ENCODE measurements at places on chromosomes 7 and 10.
A peak's percentile ranks its signal among the peaks of the same experiment; 100 is the strongest.

- no peak for DNase-seq
These were observed 713 bp downstream of the LZTS2 start for GRCh38 chr10:101000127-101000914.

GRCh38 chr10:126014309-126014708, 117.9 kb downstream of the FANK1 start:
- no peak for DNase-seq

GRCh38 chr10:74963549-74963948, 137.1 kb downstream of the KAT6B start:
- DNase-seq, result no peak

DNA sequence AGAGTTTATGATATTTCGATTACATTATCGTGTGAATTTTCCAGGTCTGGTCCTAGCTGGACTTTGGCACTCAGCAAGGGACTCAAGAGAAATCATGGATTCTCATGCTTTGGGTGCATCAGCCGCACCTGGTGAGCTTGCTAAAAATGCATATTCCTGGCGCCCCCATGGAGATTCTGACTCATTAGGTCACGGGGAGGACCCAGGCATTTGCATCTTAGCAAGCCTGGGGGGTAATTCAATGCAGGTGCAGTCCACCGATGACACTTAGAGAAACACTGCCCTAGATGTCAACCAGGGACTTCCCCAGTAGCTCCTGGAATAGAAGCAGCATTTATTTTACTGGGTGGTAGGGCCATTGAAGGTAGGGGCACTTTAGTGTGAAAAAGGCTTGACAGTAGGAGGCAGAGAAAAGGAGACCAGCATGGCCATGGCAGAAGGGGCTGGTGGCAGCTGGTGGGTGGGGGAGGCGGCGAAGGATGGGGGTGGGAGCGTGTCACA, 29.9 kb upstream of the PDCD4 start:
- no peak for DNase-seq

GRCh38 chr7:51276967-51277366, 39.6 kb downstream of the COBL start:
- no peak for DNase-seq

DNA sequence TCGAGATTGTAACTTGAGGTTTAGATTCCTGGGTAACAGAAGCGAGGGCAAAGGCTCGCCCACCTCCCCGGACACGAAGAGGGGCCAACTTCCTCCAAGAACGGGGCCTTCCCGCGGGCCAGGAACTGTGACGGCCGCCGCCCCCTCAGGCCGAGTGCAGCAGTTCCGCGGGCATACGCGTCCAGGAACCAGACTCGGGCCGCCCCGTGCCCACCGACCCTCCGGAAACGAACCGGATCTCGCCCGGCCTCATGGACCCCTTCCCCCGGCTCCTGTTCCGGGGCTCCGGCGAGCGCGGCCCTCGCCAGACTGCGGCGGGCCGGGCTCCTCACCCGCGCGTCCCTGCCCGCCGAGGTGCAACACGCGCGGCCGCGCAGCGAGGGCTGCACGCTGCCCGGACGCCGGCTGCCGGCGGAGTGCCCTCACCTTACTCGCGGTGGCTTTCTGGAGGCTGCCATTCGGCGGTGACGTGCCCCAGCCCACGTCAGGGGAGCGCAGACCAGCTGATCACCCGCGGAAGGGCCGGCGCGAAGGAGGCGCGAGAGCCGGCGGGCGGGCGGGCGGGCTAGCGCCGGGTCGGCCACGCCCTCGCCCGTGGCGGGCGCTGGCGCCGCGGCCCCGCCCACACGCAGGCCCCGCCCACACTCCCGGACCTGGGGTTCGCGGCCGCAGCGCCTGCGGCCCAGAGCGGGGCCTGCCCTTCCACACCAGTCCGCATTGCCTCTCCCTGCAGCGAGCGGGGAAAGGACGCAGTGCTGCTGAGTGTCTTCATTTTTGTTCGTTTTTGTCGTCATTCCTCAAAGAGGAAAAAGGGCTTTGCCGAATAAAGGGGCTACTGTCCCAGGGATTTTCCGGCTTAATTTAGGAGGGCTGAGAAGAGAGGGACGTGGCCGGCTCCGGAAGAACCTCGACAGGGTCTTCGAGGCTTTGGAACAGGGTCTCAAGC, at the start of gene XPNPEP1:
XPNPEP1 (minus strand) TSS at position 536 of the 946 bp plus-strand sequence; CDS start at position 458, 78 bp downstream.
- peak; percentile 60 for DNase-seq

DNA sequence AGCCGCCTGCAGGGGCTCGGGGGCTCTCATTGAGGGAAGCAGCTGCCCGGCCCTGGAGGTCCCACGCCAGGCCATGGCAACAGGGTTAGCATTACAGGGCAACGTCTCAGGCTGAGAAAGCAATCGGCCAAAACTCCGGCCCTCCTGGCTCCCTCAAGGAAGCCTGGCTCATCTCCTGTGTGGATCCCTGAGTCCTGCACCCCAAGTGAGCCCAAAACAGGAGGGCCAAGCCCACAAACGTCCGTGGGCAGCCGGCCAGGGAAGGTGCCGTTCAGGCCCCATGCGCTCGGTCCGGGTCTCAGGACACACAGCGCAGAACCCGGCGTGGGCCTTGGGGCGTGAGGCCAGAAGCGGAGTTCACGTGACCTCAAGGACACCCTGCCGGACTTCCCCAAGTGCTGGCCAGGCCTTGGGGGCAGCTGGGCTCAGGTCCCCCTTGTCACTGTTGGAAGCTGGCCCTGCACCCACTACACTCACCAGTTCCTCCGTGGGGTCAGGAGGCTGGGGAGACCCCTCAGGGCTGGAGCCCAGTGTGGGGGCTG, 8.0 kb upstream of the PWWP2B start:
- no peak for DNase-seq

GRCh38 chr10:52187521-52188258, 126.4 kb upstream of the DKK1 start:
- no peak for DNase-seq

DNA sequence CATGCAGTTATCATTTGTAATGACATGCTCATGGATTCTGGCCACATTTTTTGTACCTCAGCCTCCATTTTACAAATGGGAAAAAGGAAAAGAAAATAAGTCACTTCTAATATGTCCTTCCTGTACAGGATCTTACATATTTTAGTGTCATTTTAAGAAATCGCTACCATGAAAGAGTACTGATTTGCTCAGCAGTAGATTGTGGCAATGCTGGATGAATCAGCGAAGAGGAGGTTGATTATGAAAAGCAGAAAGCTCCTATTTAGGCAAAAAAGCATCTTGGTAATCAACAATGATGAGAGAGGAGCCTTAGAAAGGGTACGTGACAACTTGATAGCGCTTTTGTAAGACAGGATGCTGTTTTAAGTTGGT, 522.9 kb downstream of the PARD3 start:
- DNase-seq, result no peak

GRCh38 chr10:12177642-12178041, 18.0 kb downstream of the NUDT5 start:
- no peak for DNase-seq

- DNase-seq, result no peak
These were observed 25.5 kb downstream of the GTF2IRD1 start for GRCh38 chr7:74479066-74479781.

DNA sequence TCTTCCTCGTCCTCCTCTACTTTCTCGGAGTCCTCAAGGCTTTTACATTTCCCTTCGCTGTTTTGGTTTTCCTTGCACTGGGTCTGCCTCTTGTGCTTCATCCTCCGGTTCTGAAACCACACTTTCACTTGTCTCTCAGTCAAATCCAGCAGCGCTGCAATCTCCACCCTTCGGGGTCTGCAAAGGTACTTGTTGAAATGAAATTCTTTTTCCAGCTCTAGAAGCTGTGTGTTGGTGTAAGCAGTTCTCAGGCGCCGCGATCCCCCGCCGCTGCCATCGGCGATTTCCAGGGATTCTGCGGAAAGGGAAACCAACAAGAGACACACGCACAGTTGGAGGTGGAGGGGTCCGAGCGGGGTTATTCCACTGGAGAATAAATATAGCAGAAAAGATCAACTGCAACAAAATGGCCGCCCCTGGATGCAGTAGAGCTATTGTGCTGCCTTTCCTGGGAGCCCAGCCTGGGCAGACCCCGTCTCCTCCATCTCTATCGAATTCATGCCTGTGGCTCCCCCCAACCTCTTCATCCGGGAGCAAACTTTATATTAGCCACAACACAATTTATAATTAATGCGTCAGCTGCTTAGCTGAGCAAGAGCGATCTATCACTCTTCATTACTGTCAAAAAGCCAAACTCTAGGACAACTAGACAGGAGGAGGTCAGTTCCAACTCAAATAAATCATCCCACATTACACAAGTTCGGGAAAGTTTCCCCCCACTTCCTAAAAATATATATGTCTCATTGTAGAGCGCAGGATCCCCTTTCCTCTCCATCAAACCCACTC, 1.1 kb downstream of the HOXA2 start:
- DNase-seq, result no peak

DNA sequence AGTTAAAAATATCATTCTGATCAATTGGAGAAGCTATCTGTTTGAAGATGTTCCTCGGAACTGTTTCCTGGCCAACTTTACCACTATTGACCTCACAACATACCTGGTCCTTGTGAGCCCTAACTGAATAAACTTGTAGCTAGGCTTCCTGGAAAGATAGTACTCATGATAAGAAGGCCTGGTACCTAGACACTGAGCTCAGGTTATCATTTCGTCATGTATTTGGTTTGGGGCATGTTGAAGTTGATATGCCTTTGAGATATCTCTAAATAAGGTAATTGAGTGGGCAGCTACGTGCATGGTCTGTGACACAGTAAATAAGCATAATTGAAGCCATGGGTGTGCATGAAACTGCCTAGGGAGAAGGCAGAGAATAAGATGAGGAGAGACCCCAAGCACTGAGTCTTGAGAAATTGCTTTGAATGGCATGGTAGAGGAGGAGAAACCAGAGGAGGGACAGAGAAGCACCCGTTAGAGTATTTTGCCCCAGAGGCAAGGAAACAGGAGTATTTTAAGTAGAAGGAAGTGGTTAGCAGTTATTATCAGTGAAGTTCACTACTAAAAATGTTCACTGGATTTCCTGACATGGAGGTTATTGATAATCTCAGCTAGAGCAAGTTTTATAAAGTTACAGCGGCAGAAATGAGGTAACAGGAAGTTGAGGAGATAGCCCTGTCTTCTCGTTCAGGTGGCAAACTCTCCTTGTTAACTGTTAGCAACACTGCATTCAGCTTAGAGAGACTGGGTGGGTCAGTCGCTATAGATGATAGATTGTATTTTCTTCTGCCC, 55.6 kb downstream of the CC2D2B start:
- DNase-seq, result no peak

DNA sequence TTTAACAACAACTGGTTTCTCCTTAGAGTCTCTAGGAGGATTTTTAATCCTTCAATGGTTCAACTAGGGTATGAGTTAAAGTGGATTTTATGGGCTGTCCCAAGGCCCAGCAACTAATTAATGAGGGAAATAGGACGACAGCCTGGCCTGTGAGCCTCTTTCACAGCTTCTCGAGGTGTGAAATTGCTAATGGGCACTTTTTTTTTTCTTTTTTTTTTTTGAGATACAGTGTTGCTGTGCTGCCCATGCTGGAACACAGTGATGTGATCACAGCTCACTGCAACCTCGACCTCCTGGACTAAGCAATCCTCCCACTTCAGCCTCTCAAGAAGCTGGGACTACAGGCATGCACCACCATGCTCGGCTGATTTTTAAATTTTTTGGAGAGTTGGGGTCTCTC, 87.0 kb downstream of the MARCHF5 start:
- DNase-seq, result no peak

GRCh38 chr10:28879875-28880682, 202.8 kb downstream of the BAMBI start:
- DNase-seq, result no peak

GRCh38 chr10:69814251-69814650, 12.5 kb downstream of the COL13A1 start:
- DNase-seq, result no peak

DNA sequence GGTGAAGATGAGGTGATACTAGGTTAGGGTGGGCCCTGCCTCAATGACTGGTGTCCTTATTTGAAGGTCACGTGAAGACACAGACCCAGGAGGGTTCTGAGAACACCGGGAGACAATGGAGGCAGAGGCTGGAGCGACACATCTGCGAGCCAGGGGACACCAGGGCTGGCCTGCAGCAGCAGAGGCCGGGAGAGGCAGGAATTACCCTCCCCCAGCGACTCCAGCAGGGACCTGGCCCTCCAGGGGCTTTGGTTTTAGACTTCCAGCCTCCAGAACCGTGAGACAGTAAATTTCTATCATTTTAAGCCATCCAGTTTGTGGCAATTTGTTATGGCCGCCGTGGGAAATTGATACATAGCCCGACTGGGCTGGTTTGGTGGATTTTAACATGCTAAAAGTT, 152.2 kb downstream of the DNAJB6 start:
- no peak for DNase-seq

DNA sequence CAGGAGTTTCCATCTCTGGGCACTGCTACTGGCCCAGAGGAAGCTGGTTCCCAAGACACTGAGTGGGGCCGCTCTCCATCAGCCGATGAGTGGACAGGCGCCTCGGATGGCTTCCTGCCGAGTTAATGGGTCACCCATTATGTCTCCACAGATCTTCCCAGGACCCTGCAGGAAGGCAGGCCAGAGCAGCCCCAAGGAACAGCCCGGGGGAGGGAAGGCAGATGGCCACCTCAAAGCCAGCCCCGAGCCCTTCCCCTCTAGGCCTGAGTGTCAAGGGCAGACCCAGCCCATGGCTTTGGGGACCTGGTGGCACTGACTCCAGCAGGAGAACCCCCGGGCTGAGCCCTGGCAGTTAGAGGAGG, 3.4 kb upstream of the LFNG start:
- no peak for DNase-seq

DNA sequence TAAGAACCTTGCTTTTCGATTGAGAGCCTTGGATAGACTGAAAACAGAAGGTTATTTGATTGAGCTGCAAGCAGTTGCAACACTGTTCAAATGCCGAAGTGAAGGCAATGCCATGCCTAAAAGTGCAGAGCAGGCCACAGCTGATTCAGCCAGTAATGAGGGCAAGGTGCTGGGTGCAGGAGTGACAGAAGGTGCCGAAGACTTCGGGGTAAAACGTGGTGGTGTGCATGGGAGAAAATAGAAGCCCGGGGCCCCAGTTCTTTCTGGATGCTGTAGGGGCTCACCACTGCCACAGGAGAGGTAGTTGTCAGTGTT, 43.6 kb upstream of the GATAD1 start:
- DNase-seq, result no peak

DNA sequence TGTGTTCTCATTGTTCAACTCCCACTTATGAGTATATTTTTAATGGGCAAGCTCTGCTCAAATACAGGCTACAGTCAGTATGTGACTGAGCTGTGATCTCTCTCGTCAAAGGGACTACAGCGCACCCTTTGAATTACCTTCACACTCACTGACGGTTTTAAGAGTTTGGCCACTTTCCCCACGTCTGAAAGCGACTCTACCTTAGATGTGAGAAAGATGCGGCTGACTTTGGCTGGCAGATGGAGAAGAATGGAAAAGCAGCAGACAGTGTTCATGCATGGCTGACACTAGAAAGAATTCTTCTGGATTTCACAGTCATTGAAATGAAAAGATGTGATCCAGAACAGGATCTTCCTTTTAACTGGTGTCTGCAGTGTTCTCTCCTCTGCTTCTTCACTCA, 2.0 kb upstream of the ATRNL1 start:
- DNase-seq, result no peak

GRCh38 chr10:58275908-58276307, 6.9 kb downstream of the CISD1 start:
- no peak for DNase-seq

- DNase-seq, result no peak
These were observed 232.4 kb downstream of the SLC25A13 start for GRCh38 chr7:96089511-96089910.

GRCh38 chr7:151195616-151196450, 8.8 kb upstream of the ASB10 start:
- no peak for DNase-seq
